ENCODE measurements at places on chromosomes 16 and 17.

DNA sequence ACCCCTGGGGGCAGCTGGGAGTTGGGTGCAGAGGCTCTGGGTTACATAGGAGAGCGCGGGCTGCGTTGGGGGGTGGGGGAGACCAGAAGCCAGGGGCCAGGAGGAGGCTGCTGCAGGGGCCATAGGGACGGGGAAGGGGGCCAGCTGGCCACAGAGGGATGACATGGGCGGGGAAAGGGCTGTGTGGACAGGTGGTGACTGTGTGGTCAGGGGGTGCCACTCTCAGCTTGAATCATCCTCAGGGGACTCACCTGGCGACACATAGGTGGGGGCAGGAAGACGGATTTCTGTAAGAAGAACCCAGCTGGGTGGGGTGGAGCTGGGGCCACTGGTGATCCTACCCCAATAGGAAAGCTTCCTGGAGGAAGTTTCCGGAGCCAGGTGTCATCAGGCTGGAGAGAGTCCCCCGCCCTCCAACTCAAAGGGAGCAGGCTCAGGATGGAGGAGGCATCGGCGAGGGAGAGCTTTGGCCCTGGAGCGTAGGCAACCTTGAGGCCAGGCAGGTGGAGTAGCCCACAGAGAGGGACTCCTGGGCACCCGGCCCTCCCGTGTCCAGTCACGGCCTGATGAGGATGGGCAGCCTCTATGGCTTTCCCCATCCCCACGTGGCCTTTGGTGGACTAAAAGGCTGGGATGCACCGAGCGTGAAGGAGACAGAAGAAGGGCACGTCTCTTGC is 1.2 kb downstream of the TRPV3 start:
- DNase-seq: no peak

DNA sequence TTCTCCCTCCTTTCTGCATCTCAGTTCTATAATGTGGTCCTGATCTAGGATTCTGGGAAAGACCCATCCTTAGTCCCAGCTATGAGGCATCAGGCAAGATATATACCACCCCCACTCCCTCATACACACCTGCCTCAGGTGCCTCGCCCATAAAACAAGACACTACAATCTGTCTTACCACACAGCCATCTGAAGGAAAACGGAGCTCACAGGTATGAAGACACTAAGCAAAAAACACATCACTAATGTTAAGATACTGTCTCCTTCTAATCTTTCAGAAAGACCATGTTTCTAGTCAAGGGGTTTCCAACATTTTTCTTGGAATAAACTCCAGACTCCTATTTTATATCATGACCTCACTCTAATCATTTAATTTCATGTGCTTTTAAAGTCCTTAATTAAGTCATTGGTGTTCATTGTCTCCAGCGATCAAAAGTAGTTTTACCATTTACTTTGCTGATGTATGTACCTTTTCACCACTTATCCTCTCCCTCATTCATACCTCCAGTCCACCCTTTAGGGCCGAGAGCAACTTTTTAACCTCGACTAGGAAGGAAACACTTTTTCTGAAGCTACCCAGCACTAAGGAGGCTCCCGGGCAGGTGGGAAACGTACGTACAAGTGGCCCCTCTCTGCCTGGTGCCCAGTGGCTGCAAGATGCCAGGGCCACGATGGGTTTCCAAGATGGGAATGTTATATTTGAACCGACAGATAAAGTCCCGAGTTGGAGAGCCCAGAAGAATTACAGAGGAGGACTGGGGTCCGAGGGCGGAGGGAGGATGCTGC is 979 bp downstream of the MAP3K14 start:
- DNase-seq: no peak

GRCh38 chr17:62819511-62820221 is 11.6 kb upstream of the MARCHF10 start:
- DNase-seq: peak; percentile 93

DNA sequence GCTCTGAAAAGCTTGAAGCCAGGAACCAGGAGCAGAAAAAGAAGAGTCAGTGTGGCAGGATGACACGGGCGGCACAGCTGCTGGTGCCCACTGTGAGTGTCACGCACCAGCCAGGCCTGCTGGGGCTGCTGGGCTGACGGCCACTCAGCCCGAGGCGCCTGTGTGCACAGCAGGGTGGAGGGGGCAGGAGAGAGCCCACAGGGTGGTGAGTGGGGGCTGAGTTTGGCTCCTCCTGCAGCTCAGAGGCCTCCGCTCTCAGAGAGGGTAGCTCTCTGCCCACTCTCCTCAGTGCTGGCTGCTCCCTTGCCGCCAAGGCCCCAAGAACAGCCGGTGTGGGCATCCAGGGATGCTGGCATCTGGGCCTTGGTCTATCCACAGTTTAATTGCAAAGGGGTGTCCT is 59.6 kb downstream of the GSG1L start:
- no peak for DNase-seq

GRCh38 chr16:67157892-67158635 is 1.6 kb downstream of the TRADD start:
- no peak for DNase-seq

GRCh38 chr16:8872967-8873865 is 4.4 kb upstream of the CARHSP1 start:
- no peak for DNase-seq

GRCh38 chr16:15880434-15881308 is 7.7 kb downstream of the CEP20 start:
- no peak for DNase-seq

DNA sequence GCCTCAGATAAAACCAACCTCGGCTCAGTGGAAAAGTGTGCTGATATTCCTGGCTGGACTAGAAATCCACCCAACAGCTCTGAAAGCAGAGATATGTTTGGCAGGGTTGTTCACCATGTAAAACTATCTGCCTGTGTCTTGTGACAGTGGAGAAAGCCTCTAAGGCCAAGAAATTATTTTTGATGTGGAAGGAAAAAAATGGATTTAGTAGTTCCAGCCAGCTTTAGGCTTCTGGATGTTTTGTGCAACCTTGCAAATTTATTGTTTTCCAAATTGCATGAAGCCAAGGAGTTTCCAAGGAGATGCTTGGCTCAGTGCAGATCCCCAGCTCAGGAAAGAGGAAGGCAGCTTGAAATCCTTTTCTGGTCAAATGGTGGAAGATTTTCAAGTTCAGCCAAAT is 31.6 kb downstream of the TEKT5 start:
- no peak for DNase-seq

DNA sequence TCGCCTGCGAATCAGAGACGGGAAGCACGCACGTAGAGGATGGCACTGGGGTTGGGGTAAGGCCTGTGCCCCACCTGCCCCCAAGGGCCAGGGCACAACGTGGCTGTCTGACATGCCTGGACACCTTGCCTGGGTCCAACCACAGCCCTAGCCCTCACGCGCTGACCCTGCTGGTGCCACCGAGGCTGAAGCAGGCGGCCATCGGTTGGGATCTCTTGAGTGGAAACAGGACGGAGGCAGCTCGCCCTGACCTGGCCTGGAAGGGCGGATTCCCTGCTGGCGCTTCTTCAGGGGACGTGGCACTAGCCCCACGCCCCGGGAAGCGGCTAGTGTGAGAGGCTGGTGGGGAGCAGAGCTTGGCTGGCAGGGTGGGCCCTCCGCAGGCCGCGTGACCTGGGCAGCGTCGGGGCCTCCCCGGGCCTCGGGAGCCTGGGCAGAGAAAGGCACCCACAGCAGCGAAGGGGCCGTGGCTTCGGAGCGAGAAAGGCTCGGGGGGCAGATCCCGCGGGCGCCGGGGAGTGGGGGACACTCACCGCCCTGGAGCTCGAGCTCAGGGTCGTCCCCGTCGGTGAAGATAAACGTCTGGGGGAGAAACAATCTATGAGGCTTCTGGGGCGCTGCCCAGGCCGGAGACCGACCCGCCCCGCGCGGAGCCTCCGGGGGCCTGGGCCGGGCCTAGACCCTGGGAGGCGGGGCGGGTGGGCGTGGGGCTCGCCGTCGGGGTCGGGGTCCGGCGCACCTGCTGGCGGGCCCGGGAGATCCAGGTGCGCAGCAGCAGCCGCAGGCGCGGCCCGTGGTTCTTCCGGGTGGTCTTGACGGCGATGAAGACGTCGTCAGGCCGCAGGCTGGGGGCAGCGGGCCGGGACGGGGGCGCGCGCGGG is 610 bp downstream of the RFNG start:
- DNase-seq: peak; percentile 59

- no peak for DNase-seq
These were observed 13.6 kb downstream of the GNA13 start for GRCh38 chr17:65042946-65043345.

GRCh38 chr16:77376358-77376757 is 58.5 kb downstream of the ADAMTS18 start:
- DNase-seq: no peak

DNA sequence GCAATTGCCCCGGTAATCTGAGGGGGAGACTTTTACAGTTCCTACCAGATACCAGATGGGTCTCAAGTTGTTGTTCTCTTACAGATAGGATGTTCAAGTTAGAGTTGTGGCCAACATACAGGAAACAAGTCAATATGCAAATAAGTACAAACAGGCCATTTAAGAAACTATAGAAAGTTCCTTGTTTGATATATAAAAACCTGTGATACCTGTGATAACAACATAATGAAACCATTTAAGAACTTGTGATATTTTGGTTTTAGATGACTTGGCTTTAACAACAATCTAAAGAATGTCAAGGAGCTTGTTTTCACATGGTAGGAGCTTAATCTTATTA is 16.8 kb downstream of the CDR2 start:
- no peak for DNase-seq

- DNase-seq: peak; percentile 63
These were observed 483.5 kb downstream of the CDH13 start for GRCh38 chr16:83110269-83110668.

- DNase-seq: no peak
These were observed 4.8 kb downstream of the MSI2 start for GRCh38 chr17:57261084-57261461.

GRCh38 chr16:48629531-48629930 is 19.6 kb upstream of the N4BP1 start:
- no peak for DNase-seq

DNA sequence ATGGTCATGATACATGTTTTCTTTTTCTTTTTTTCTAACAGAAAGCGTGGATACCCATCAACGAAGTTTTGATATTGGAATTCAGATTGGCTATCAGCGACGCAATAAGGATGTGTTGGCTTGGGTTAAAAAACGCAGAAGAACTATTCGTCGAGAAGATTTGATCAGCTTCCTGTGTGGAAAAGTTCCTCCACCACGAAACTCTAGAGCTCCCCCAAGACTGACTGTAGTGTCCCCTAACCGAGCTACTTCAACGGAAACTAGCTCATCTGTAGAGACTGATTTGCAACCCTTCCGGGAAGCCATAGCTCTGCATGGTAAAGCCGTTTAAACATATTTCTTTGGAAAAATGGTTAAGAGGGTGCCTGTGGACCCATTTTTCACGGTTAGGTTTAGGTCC is 11.5 kb downstream of the HAPSTR1 start:
- DNase-seq: no peak

DNA sequence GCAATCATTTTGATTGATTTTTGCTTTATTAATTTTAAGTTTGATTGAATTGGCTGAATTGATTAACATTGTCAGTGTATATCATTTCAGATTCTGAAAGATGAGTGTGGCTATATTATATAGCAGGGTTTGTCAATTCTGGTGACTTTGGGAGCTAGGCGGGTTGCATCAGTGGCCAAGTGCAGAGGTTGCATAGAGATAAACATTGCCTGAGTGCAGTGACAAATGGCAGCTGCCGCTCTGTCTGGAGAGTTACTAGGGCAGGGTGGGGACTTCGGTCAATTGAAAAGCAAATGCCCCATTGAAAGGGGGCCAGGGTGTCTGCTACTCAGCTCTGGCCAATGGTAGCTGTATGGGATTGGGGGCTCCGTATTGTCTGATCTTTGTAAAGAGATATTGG is 12.7 kb downstream of the SYT17 start:
- DNase-seq: no peak

DNA sequence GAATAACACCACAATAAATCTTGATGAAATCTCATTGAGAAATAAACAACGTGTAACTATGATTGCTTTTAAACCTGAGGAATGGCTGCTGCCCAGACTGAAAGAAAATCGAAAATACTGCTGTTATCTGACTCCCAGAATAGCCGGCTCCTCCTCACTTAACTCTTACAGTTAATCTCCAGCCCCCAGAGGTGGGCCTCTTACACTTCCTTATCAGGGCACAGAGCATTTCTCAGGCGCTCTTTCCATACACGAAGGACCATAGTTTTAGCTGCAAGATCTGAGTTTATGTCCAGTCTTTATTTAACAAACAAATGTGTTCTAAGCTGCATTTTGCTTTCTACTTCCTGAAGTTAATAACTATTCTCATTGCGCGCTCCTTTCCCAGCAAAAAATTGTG is 206.9 kb downstream of the MAP2K4 start:
- DNase-seq: no peak

DNA sequence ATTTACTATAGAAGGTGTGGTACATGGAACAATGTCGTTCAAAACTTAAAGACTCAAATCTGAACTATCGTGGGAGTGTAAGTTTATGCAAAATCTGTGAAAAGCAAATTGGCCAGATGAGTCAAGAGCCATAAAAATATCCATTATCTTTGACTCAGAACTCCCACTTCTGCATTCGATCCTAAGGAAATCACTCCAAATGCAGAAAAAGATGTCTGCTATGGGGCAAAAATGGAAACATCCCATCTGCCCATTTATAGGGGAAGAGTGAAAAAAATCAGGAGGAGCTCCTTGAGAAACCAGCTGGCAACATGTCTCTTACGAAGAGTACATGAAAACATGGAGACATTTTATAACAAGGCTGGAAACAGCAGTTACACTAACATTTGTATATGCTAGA is 43.6 kb upstream of the CCDC182 start:
- DNase-seq: no peak

GRCh38 chr17:59914274-59914854 is 21.4 kb downstream of the RPS6KB1 start:
- peak; percentile 61 for DNase-seq

GRCh38 chr16:78748220-78748929 is 648.9 kb downstream of the WWOX start:
- DNase-seq: no peak

- no peak for DNase-seq
These were observed 15.9 kb upstream of the PDXDC1 start for GRCh38 chr16:14958970-14959369.

DNA sequence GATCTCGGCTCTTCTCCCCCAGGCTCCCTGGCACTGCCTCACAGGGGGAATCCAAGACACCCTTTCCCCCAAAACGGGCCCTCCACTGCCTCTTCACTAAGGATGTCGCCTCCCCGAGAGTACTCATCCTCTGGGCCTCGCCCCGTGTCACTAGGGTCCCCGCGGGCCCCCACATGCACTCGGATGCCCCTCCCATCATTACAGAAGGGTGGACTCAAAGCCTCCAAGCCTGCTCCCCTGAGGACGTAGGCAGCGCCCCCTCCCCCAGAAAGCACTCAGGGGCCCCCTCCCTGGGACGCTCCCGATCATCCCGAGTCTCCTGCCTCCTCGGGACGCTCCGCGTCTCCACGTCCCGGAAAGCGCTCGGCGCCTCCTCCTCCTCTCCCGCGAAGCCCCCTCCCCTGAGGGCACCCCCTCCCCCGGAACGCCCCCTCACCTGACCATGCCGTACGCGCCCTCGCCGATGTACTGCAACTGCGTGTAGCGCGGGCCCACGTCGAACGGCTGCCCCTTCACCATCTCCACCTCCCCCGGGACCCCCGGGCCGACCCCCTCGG is 338 bp downstream of the MAPK3 start:
- DNase-seq: no peak

GRCh38 chr16:69917739-69918138 is 33.4 kb upstream of the CLEC18A start:
- peak; percentile 91 for DNase-seq

All from AG20443 (cell line).